PC-3 (cell line): ENCODE measurements at places on chromosomes 11 and 22. TPM values are rescaled to one million over a fixed set of nuclear protein-coding genes. Genes with fewer than 3 reads are reported as not detected.

SPTBN2 gene
- total RNA-seq = 74.9 and 154 TPM in 2 replicates

SAA4 gene
- not detected in 2 replicates for total RNA-seq

BID gene
- total RNA-seq = 123 and 129 TPM in 2 replicates

TREH gene
- total RNA-seq = not detected in 2 replicates

RAG1 gene
- 0.15 and 0.23 TPM in 2 replicates for total RNA-seq

ADAMTS15 gene
- 16.8 and 21.7 TPM in 2 replicates for total RNA-seq

CHRM1 gene
- total RNA-seq = not detected in 2 replicates

C2CD3 gene
- total RNA-seq = 27.3 and 32.6 TPM in 2 replicates

EFCAB6 gene
- total RNA-seq = 0.07 and 1.2 TPM in 2 replicates
